ENCODE measurements at places on chromosomes 12 and 14.

GRCh38 chr14:61963926-61964325 lies 201.7 kb downstream of the SNAPC1 start:
- DNase-seq = no peak

GRCh38 chr14:70906793-70907175 lies 475 bp upstream of the PCNX1 start:
- DNase-seq = no peak

- DNase-seq = no peak
These were observed 3.8 kb downstream of the VSX2 start for GRCh38 chr14:74243051-74243450.

- no peak for DNase-seq
These were observed 268.9 kb upstream of the ATP2B1 start for GRCh38 chr12:89977405-89978085.

GRCh38 chr12:107845980-107846659 lies 71.6 kb downstream of the ASCL4 start:
- DNase-seq = no peak

GRCh38 chr14:34935488-34935887 lies 47.3 kb upstream of the SRP54 start:
- no peak for DNase-seq

GRCh38 chr12:47343684-47344567 lies 264.2 kb upstream of the AMIGO2 start:
- DNase-seq = no peak

DNA sequence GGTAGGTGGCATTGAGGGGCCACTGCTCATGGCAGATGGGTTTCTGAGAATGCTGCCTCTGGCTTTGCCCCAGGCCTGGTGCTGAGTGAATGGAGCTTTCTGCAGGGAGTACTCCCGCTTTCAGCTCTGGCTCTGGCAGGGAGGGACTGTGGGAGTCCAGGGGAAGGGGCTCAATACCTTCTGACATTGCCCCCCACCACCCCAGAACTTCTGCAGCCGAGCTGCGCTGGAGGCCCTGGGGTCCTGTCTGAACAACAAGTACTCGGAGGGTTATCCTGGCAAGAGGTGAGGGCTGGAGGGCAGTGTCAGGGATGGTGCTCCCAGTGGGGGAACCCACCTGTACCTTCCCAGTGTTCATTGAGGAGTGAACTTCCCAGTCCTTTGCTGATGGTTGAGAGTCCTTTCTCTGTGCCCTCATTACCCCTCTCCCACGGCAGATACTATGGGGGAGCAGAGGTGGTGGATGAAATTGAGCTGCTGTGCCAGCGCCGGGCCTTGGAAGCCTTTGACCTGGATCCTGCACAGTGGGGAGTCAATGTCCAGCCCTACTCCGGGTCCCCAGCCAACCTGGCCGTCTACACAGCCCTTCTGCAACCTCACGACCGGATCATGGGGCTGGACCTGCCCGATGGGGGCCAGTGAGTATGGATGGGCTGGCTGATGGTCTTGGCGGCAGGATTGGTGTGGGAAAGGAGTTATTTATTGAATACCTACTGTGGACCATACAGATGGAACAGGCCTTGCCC lies 1.9 kb downstream of the SHMT2 start:
- no peak for DNase-seq

GRCh38 chr14:79605849-79606248 lies 605.5 kb downstream of the DIO2 start:
- DNase-seq = no peak

DNA sequence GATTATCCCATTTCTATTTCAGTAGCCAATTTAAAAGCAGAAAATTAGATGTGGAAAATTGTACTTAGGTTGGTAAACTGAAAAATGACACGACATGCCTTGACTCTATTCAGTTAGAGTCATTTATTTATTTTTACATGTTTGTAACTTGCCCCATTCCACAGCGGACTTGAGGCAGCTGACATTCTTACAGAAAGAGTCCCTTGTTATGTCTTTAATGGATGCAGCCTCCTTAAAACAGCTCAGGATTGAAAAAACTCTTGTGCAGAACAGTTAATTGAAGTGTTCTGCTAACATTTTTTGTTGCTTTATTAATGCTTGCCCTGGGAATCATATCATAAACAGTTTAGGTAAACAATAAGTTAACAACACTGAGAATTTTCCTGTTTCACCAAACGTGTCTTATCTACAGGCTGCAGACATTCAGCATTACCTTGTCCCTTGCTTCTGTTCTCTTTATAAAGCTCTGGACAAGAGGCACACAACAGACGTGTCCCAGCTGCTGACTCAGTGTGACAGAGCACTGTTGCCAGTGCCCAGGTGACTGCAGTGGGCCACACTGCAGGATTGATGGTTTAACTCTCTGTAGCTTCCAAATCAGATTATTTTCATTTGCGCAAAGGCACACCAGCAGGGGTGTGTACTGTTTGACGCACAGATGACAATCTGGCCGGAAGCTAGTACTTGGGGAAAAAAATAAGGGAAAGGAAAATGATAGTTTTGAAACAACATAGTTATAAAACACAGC lies 101.6 kb downstream of the PELI2 start:
- no peak for DNase-seq

- DNase-seq = no peak
These were observed 33.1 kb downstream of the PHETA1 start for GRCh38 chr12:111335811-111336210.

DNA sequence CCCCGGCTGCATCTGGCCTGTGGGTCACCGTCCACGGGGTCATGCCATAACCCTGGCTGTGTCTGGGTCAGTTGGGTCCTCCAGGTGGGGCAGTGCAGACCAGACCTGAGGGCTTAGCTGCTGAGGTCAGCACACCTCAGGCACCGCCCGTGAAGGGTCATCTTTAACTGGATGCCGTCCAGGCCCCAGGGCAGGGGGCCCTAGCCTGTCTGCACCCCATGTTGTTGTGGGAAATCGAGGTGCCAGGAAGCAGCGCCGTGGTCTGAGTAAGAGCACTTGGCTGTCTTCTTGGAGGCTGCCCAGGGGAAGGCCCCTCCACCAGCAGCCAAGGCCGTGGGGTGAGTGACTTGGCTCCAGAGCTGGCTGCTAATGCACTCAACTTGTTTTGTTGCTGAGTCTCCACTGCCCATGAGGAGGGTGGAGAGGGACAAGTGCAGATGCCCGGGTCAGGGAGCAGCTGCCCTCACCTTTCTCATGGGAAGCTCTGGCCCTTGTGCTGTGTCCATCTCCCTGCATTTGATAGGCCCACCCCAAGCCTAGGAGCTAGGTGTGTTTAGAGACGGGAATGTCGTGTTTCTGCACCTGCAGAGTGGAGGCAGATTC lies 317.2 kb downstream of the TMEM121 start:
- DNase-seq = no peak

All from kidney glomerular epithelial cell (primary cell).